GM04503 (cell line): ENCODE measurements at places on chromosomes 13 and 19.

- DNase-seq: no peak
Observed at GRCh38 chr13:109160887-109161669, 531.7 kb downstream of the MYO16 start.

DNA sequence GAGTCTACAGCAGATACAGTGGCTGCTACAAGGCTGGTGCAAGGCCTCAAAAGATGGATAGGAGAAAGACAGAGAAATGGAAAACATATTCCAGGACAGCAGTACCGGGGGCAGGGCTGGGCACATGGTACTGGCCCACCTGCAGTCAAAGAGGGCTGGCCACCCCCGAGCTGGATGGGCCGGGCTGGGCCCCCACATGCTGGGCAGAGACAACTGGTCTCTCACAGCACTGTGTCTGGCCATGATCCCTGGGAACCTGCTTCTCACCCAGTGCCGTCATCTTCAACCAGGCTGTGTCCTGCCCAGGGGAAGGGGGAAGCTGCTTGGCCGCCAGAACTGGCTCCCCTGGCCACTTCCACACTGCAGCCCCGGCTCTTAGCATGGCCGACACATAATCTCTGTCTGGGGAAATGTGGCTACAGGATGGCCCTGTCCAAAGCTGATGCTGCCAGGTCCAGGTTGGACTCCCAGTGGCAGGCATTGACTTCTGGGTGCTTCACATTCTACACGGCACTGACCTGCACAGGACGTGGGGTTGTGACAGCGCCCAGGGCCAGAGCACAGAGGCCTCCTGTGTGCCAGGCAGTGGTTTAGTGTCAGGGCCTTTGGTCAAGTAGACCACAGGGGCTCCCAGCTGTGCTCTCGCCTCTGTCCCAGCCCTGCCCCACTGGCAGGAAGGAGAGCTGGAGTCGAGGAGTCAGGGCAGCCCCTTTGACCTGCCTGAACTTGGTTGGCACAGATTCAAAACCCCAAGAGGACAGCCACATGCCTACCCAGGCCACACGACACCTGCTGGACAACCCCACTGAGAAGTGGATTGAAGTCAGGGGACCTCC is 21.7 kb downstream of the PEPD start:
- DNase-seq: no peak

- DNase-seq: no peak
Observed at GRCh38 chr19:17778968-17779929, 15.7 kb upstream of the B3GNT3 start.

DNA sequence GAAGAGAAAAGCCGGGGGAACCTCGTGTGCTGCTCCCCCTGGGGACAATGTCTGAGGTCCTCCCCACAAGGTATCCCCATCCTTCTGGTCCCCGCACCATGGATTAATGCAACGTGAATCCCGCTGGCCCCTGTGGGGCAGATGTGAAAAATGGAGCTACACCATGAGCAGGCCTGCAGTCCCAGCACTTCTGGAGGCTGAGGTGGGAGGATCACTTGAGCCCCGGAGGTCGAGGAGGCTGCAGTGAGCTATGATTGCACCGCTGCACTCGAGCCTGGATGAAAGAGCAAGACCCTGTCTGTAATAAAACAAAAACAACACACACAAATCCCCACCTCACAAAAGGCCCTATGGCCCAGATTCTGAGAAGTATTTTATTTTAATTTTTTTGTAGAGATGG is 1.2 kb upstream of the CFD start:
- DNase-seq: no peak

DNA sequence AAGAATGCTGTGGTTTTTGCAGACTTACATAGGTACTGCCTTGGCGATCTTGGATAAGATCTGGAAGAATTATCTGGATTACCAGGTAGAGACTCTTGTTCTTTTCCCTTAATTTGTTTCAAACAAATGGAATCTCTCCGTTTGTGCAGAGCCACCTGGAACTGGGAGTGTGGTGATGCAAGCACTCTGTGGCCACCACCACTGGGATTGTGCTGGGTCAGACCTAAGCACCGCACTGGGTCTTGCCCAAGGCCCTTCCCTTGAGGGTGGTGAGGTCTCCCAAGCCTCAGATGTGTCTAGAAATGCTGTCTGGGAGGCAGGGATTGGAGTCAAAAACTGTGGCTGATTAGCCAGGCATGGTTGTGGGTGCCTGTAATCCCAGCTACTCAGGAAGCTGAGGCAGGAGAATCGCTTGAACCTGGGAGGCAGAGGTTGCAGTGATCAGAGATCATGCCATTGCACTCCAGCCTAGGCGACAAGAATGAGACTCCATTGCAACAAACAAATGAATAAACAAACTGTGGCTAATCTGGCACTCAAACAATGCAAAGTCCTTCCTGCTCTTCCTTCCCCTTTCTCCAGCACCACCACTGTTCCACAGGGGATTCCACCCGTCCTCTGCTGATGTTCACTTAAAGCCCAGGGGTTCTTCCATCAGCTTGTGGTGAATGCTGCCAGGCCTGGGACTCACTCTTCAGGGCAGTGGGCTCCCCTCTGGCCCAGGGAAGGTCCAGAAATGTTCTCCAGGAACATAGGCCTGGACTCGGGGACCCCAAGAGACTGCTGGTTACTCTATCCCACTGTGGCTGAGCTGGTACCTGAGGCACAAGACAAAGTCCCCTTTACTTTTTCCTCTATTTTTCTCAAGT is 10.8 kb upstream of the CEACAM1 start:
- DNase-seq: no peak

- DNase-seq: no peak
Observed at GRCh38 chr19:16946951-16947940, 58.4 kb downstream of the F2RL3 start.

GRCh38 chr13:21739771-21740170 is 68.9 kb downstream of the FGF9 start:
- DNase-seq: no peak

- DNase-seq: no peak
Observed at GRCh38 chr13:21800837-21801616, 130.2 kb downstream of the FGF9 start.
